ENCODE measurements at places on chromosomes 7 and 10.

DNA sequence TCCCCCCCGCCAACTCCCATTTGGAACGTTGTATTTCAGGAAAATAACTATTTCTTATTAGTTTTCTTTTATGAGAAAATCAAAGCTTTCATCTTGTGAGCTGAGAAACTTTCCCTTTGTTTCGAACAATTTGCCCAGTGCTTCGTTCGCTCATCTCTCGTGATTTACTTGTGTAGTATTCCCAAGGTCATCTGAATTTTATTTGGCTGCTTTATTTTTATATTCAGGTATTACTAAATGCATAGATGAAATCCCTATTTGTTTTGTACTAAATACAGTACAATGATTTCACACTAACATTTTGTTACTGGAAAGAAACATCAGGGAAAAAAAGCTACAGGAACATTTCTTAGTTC lies 12.0 kb upstream of the EBLN1 start:
- DNase-seq = no peak

- no peak for DNase-seq
Observed at GRCh38 chr10:1163204-1163660, 107.0 kb downstream of the WDR37 start.

DNA sequence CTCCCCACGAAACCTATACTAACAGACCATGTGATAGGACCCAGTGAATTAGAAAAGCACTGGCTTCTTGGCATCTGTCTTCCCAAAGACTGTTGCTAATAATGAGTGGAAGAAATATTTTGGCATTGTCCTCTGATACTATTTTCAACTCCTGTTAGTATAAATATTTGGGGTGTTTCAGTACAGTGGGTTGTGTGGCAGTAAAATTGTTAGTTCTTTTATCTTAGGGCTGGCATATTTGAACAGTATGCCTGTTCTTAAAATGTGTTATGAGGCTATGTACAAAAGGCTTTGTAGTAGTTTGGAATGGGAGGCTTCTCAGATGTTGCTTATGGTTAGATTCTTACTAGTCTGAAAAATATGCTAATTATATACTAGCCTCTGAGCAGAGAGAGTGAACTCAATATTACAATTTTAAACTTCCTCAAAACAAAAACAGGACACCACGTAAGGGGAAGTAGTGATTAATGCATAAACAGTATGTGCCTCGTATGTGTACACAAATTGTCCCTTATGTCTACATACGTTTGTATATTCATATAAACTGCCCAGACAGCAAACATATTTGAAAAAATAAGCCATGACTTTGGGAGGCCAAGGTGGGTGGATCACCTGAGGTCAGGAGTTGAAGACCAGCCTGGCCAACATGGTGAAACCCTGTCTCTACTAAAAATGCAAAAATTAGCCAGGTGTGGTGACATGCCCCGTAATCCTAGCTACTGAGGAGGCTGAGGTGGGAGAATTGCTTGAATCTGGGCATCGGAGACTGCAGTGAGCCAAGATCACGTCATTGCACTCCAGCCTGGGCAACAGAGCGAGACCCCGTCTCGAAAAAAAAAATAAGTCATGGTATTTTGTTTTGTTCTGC lies 115.4 kb downstream of the ARID5B start:
- DNase-seq = no peak

- no peak for DNase-seq
Observed at GRCh38 chr7:78350391-78350790, 551.8 kb downstream of the PHTF2 start.

- DNase-seq = no peak
Observed at GRCh38 chr7:81926-82756, 110.2 kb upstream of the FAM20C start.

- no peak for DNase-seq
Observed at GRCh38 chr7:84336303-84336702, 141.7 kb upstream of the SEMA3A start.

- peak; percentile 65 for DNase-seq
Observed at GRCh38 chr10:61452655-61453641, at the start of gene TMEM26. TMEM26 (minus strand) TSS chr10:61453381; CDS start chr10:61453081, 300 bp downstream.

GRCh38 chr10:87593702-87594101 lies 66.0 kb upstream of the PAPSS2 start:
- no peak for DNase-seq

DNA sequence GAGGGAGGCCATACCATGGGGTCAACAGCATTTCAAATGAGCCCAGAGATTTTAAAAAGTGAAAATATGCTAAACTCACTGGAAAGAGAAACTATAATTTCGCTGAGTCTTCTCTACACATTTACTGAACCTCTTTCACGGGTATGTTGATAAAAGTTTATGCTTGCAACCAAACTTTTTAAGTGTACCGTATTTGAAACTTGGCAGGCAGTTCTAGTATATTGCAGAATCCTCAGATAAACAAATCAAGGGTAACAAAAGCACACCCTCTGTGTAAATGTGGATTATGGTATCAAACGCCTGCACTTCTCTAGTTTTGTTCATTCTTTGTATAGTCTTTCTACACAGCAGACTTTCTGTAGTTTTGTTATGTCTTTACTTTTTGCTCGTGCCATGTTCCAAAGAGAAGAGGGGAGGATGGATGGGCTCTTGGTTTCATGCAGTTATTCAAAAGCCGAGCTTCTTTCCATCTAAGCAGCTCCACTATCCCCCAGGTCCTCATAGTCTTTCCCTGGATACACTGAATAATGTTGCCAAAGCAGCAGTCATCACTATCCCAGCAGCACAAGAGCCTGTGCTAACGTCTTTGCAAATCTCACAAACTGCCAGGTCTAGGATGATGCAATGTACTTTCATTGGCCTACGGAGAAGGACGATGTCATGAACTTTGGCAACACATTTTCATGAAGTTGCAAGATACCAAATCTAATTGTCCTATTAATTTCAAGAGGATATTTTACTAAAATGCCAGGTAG lies 131.2 kb downstream of the MPP7 start:
- DNase-seq = no peak

DNA sequence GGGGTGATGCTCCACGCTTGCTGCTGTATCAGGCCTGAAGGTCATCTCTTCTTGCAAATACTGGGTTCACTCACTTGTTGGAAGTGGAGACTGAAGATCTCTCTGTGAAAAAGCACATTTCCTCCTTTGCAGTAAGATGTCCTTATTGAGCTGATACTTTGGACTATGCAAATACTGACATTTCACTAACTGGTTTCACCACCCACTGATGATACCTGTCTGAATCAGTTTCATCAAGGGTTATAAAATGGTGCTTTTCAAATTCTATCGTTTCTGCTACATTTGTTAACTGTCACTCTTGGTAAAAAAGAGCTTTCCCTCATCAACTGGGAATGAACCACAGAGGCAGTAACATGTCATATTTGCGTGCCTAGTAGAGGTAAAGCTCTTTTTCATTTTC lies 35.5 kb downstream of the RAB19 start:
- DNase-seq = no peak

GRCh38 chr10:101779544-101780186 lies 3.6 kb downstream of the NPM3 start:
- DNase-seq = peak; percentile 68

DNA sequence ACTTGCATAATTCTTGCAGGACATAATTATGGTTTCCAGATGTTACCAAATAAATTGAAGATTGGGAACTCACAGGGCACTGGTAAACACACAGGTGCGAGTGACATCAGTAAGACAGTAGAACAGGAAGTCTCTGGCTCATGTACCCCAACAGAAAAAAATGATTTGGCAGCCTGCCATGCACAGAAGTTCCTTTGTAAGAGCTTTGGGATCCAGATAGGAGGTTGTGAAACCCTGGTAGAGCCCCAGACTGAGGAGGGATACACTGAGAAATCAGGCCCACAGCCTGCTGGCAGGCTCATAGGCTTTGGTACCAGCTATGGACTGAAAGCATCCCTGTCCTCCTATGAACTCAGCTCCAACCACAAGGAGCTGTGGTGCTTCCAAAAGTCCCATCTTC lies 118.0 kb downstream of the COBL start:
- DNase-seq = no peak

DNA sequence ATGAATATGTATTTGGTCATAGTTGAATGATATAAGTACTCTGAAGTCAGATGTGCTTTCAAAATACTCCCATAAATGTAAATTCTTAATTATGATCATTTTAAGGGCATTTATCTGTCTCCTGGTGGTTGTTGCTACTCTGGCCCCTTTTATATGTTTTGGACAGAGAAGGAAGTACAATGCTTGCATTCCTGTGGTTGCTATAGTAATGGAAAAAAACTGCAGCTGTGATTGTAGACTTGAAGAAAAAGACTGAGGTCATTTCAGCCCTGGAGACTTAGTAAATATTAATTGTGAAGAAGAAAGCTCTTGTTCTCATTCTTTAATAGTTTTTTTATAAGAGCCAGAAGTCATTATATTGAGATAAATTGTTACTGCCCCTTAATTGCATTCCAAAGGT lies 70.2 kb upstream of the FERD3L start:
- peak; percentile 72 for DNase-seq

DNA sequence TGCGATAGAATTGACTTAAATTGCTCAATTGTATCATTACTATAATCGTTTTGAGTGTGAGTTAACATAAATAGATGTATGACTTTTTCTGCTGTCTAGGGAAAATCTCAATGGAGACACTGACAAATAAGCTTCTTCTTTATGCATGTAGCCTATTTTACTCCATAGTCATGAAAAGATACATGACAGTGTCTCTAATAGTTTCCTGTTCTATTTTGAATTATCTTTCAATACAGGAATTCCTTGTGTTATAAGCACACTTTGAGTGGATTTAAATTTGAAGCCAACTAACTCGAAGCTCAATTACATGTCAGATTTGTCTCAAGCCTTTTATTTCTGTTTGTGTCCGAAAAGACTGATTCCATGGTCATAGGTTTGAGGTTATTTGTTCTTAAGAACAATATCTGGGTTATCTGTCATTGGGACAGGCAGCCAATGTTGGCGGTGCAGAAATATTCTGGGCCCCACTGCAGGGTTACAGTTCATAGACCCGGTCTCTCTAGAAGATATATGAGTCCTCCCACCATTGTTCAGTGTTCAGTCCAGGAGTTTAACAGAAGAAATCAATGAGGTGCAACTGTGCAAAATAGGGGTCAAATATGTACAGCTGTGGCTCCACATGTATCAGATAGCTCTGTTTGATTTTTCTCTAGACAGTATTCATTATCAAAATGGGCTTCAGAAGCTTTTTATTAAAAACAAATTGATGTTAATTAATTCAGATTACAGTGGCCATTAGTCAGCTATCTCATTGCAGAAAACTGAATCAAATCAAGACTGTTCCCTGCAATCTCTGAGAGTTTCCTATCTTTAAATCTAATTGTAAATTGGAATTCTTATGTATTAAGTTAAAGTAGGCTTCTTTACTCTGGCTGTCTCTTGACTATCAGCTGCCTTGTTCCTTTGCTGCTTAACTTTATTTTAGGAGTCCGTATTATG lies 1238.8 kb downstream of the NXPH1 start:
- DNase-seq = no peak

GRCh38 chr7:64774204-64774842 lies 19.9 kb upstream of the ZNF138 start:
- DNase-seq = no peak

GRCh38 chr10:96758423-96758822 lies 38.1 kb upstream of the PIK3AP1 start:
- no peak for DNase-seq

DNA sequence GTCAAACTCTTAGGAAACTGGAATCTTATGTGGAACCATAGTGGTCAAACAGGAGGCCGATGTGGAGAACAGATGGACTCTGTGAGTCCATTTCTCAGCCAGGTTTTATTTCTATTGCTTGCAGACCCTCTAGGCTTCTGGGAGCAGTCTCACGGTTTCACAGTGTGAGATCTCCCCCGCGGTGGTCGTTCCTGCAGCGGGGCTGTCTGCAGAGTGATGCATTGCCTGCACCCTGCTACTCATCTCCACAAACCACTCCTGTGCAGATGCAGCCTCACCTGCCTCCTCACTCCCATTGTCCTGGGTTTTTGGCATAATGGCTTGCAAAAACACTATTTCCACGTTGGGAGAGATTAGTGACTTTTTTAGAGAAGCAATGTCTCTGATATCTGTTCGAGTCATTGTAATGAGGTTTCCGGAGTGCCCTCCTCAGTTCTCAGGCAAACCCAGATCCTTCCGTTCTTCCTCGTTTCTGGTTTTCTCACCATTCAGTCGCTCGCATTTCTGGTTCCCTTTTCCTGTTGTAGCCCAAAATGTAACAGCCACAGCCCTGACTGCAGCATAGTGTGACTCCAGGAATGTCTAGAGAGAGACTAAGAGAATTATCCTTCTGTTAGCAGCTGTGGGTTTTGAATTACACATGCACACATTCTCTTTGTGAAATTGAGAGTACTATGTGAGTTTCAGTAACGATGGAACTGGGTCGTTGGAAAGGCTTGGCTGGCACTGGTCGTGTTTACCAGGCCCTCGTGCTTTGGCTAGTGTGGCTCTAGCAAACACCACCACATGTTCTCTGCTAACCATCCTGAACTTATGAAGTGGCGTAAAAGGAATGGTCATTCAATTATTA lies 30.2 kb downstream of the ACADSB start:
- no peak for DNase-seq

DNA sequence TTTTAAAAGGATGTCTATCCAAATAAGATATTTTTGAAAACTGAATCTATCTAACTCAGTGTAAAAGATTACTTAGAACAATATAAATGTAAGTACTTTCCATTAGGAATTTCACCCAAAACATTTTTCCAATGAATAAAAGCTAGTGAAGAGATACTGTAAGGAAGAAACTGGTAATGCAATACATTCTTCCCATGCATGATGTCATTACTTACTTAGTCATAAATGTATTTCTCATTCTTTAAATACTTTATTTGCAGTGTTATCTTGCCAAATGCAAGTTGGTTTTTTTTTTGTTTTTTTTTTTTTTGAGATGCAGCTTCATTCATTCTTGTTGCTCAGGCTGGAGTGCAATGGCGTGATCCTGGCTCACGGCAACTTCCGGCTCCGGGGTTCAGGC lies 265.6 kb downstream of the PHF14 start:
- DNase-seq = peak; percentile 73

- DNase-seq = no peak
Observed at GRCh38 chr7:2120841-2121830, 111.6 kb downstream of the MAD1L1 start.

DNA sequence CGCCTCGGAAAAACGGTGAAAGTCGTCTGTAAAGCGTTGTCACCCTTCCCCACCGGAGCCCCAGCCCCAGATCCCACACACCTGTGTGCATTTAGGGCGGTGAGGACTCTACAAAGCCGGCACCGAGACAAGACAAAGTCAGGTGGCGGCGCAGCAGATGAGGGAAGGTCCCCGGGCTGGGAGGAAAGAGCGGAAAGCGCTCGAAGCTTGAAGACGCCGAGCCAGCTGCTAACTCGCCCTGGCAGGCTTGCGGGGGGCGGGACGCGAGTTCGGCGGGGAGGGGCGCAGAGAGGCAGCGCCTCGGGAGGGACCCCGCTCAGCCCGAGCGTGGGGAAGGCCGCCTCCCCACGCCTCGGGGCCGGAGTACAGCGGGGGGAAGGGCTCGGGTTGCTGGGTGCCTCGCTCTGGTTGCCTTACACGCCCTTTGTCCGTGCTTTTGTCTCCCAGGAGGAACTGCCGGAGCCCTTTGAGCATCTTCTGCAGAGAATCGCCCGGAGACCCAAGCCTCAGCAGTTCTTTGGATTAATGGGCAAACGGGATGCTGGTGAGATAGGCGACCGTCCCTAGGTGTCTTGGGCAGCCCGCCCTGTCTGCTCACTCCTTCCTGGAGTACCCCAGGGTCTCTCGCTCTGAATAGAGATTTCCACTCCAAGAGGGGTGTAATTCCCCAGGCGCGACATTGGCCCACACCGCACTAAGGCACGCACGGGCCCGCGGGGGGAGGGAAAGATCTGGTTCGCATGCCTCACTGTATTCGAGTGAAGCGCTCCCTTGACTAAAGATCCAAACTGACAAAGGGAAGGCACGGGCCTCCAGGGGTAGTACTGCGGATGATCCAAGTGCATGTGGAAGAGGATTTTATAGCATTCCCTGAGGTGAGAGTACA lies 1.6 kb downstream of the TAC1 start:
- DNase-seq = no peak

All from EL (cell line).